ENCODE measurements at places on chromosomes 1 and 21. TPM values are rescaled to one million over a fixed set of nuclear protein-coding genes. Genes with fewer than 3 reads are reported as not detected.

DNAI4 gene
- 0.90 TPM for total RNA-seq

- H3K36me3 ChIP-seq: no peaks in the 10 kb centered on the region
- DNase-seq: peak; percentile 4
- H3K4me1 ChIP-seq: no peaks in the 10 kb centered on the region
- H3K27ac ChIP-seq: no peak overlapping the region
- no peaks in the 10 kb centered on the region for H3K27me3 ChIP-seq
Measured at GRCh38 chr1:49104575-49104974, 327.9 kb upstream of the BEND5 start.

GRCh38 chr1:246332078-246332477 lies 175.0 kb downstream of the SMYD3 start:
- no peak overlapping the region for H3K27ac ChIP-seq
- H3K36me3 ChIP-seq: no peaks in the 10 kb centered on the region
- no peaks in the 10 kb centered on the region for H3K4me1 ChIP-seq

- DNase-seq: no peak
- H3K27me3 ChIP-seq: no peaks in the 10 kb centered on the region
- H3K27ac ChIP-seq: no peak overlapping the region
- H3K36me3 ChIP-seq: no peaks in the 10 kb centered on the region
- no peak overlapping the region for H3K4me3 ChIP-seq
Measured at GRCh38 chr1:17348593-17349234, 23.3 kb upstream of the PADI6 start.

DNAJC11 gene
- total RNA-seq: 67.2 TPM

DNA sequence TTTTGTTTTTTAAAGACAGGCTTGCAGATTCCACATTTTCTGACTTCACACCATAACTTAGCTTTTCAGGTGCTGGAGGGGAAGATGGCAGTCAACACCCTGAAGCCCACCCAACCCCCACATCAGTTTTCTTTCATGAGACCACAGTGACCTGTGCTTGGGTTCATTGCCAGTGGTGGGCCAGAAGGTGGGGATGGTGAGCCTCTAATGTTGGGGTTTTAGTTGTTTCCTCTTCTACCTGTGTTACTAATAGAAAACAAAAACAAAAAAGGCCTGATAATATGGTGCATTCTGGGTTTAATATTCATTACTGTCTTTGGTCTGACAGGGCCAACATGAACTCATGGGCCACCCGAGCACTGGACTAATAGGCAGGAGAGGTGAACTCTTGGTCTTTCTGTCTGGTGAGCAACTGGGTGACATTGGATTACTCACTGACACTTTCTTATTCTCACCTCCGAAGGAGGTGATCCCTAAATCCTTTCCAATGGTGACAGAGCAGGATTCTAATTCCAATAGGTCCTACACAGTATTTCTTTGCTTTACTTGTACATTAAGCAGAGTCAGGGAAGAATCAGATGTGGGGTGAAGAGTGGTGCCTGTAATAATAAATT lies 132.8 kb downstream of the CLIC6 start:
- H3K4me3 ChIP-seq: no peak overlapping the region
- H3K27ac ChIP-seq: no peak overlapping the region
- peaks cover 2% of the 10 kb centered on the region for H3K4me1 ChIP-seq
- H3K27me3 ChIP-seq: no peaks in the 10 kb centered on the region
- DNase-seq: peak; percentile 76

DNA sequence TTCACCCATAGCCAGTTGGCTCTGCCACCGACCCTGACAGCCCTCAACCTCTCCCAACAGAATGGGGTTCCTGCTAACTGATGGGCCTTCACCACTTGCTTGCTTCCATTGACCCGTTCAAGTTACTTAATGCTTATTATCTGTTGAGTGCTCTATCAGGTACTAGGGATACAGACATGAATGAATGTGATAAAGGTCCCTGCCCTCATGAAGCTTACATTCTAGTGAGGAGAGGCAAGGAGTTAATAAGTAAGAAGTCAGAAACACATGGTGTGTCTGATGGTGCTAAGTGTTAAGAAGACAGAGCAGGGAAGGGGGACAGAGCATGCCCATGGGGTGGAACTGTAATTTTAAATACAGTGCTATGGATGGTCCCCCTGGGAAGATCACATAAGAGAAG lies 107.5 kb upstream of the JUN start:
- DNase-seq: no peak
- no peaks in the 10 kb centered on the region for H3K4me1 ChIP-seq
- H3K4me3 ChIP-seq: no peak overlapping the region
- H3K36me3 ChIP-seq: no peaks in the 10 kb centered on the region
- no peak overlapping the region for H3K27ac ChIP-seq
- no peaks in the 10 kb centered on the region for H3K27me3 ChIP-seq

GRCh38 chr1:151477066-151477465 lies 17.8 kb upstream of the POGZ start:
- DNase-seq: no peak
- H3K4me3 ChIP-seq: no peak overlapping the region
- no peaks in the 10 kb centered on the region for H3K27me3 ChIP-seq
- no peak overlapping the region for H3K27ac ChIP-seq

FOXD2 gene
- total RNA-seq: not detected

GRCh38 chr1:47643306-47644211 lies 205.7 kb downstream of the FOXD2 start:
- no peak overlapping the region for H3K27ac ChIP-seq
- H3K27me3 ChIP-seq: no peaks in the 10 kb centered on the region
- no peaks in the 10 kb centered on the region for H3K36me3 ChIP-seq
- no peaks in the 10 kb centered on the region for H3K4me1 ChIP-seq
- DNase-seq: no peak

DNA sequence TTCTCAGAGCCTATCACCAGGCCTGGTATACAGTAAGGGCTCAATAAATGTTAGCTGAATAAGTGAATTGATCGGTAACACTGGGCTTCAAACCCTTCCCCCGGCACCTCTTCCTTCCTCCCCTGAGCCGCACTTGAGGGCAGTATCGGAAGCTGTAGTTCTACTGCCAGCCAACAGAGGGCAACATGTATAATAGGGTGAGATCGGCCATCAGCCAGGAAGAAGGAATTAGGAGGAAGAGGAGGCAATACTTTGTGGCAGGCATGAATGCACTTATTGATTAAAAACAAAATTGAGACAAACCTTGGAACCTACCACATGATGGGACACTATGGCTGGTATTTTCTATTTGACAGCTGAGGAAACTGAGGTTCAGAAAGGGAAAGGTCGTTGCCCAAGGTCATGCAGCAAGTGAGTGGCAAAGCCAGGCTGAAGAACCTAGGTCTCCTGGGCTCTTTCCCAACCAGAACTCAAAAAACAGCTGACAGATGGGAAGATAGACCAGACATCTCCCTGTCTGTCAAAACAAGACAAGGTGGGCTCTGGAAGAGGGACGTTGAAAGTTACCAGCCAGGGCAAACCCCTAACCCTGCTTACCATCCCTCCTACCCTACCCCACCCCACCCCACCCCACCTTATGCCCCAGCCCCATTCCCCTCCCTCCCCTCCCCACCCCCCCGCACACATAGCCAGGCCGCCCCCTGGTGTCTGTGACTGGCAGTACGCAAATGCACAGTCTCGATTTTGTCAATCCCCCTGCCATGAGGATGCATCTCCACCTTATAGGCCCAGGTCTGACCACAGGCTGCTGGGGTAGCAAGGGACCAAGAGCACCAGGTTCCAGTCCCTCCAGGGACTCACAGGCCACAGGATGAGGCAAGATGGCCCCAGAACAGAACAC lies 107.3 kb upstream of the RUNX3 start:
- no peaks in the 10 kb centered on the region for H3K4me1 ChIP-seq
- no peaks in the 10 kb centered on the region for H3K36me3 ChIP-seq
- no peaks in the 10 kb centered on the region for H3K27me3 ChIP-seq

DNA sequence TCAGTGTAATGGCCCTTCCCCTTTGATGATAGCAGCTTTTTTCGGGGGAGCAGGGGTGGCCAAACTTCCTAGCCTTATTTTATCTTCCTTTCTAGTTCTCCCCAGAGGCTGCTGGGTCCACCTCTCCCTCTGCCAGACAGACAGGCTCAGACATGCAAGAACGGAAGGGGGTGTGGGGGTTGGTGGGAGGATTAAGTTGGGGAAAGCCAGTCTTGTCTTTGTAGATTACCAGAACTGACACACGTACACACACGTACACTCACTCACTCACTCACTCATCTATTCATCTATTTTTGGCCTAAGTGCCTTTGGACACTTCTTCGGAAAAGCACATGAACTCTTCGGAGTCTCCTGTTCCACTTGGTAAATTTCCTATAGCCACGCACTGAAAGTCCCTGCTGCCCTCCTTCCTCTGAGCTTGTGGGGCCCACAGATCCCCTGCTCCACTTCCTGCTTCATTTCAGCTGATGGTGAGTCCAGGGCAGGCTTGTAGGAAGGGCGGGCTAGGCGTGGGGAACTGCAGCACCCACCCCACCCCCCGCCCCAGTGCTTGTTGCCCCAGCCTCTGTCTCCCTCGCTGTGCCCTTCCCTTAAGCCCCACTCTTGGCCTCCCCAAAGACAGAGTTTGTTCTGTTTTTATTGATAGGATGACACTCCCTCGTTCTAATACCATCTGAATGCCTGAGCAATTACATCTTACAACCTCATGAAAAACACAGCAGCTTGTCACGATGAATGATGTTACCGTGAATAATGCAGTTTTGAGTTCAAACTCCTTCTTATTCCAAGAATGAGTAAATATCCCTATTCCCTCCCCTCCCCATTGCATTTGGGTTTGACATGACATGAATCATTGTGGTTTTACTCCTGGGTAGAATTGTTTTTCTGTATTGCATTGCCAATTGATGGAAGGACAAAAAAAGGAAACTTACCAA lies 60.7 kb upstream of the ATP5PO start:
- H3K27me3 ChIP-seq: no peaks in the 10 kb centered on the region
- H3K4me3 ChIP-seq: no peak overlapping the region
- no peak overlapping the region for H3K27ac ChIP-seq
- no peaks in the 10 kb centered on the region for H3K36me3 ChIP-seq

DNA sequence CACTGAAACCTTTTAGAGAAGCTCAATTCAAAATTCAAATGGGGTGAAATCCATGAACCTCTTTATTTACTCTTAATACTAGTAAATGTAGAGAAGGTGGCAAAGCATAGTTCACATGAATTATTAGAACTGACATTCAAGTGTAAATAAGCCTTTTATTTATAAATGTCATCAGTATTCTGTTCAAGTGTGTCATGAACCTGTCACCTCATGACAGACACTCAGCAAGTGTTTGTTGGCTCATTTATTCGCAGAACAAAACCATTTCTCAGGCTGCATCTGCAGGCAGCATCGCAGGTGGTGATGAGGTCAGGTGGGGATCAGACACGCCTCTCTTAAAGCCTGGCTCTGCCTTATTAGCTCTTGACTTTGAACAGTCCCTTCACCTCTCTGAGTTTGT lies 116.6 kb downstream of the SETD4 start:
- no peaks in the 10 kb centered on the region for H3K36me3 ChIP-seq
- H3K27me3 ChIP-seq: no peaks in the 10 kb centered on the region
- DNase-seq: no peak
- H3K4me1 ChIP-seq: no peaks in the 10 kb centered on the region
- no peak overlapping the region for H3K4me3 ChIP-seq

- H3K4me1 ChIP-seq: no peaks in the 10 kb centered on the region
- H3K27ac ChIP-seq: no peak overlapping the region
- peak; percentile 44 for DNase-seq
- no peaks in the 10 kb centered on the region for H3K27me3 ChIP-seq
Measured at GRCh38 chr21:17270229-17270628, 242.6 kb upstream of the CXADR start.

- H3K4me3 ChIP-seq: peak overlapping the region; percentile 56
- DNase-seq: peak; percentile 44
- H3K36me3 ChIP-seq: peaks cover 7% of the 10 kb centered on the region
- H3K27ac ChIP-seq: peak overlapping the region; percentile 47
Measured at GRCh38 chr1:156766298-156767100, 836 bp upstream of the PRCC start.

NEGR1 gene
- total RNA-seq: 0.93 TPM

PAQR6 gene
- total RNA-seq: 4.2 TPM

PTPN22 gene
- not detected for total RNA-seq

DNA sequence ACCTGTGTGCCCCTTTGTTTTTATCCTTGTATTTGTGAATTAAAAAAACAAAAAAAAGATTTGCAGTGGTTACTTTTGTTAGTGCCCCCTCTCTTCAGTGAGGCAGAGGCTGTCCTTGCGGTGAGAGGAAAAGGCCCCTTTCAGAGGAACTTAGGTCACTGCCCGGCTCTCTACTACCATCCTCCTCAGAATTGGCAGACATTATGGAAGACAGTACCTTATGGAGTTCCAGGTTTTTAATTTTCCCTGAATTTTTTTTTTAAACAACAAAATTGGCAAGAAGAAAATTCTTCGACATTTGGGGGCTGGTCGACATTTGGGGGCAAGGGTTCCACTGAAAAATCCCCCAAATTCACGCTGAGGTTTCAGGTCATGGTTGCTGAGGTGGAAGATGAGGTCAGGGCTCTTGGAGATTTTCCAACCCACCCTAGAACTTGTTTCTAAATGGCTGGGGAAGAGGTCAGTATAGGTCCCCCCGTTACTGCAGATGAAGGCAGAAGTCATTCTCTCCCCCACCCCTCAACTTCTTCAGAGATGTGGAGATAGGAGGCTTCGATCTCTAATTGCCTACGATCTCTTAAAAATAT lies 5.3 kb downstream of the RXFP4 start:
- H3K27me3 ChIP-seq: no peaks in the 10 kb centered on the region
- DNase-seq: no peak
- H3K4me1 ChIP-seq: peaks cover 14% of the 10 kb centered on the region
- H3K4me3 ChIP-seq: 0 out of 2 replicates have a peak overlapping the region, but pooled peaks have one; percentile 18
- H3K36me3 ChIP-seq: peaks cover 29% of the 10 kb centered on the region

DNA sequence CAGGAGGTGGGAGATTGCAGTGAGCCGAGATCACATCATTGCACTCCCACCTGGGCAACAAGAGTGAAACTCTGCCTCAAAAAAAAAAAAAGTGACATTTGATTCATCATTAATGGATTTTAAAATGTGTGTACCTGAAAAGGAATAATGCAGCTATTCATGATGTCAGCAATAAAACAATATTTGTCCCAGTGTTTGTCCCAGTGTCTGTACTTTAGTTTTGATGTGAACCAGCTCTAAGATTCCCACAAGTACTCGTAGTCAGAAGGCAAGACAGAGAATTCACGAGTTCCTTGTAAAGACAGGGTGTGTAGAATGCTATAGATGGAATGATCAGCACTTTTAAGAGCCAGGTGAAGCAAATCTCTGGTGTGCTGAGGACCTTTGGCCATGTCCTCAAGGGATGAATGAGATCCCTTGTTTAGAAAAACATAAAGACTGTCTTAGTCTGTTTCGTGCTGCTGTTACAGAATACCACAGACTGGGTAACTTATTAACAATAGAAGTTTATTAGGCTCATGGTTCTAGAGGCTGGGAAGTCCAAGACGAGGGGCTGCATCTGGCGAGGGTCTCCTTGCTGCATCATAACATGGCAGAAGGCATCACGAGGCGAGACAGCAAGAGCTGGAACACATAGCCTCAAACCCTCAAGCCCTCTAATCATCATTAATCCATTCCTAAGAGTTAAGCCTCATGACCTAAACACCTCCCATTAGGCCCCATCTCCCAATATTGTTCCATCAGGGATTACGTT lies 12.0 kb upstream of the TMPRSS2 start:
- H3K36me3 ChIP-seq: no peaks in the 10 kb centered on the region
- no peaks in the 10 kb centered on the region for H3K27me3 ChIP-seq
- no peak overlapping the region for H3K4me3 ChIP-seq
- no peak overlapping the region for H3K27ac ChIP-seq

- DNase-seq: no peak
- no peaks in the 10 kb centered on the region for H3K4me1 ChIP-seq
- no peaks in the 10 kb centered on the region for H3K36me3 ChIP-seq
Measured at GRCh38 chr21:25456672-25457071, 150.6 kb downstream of the MRPL39 start.

- no peak overlapping the region for H3K27ac ChIP-seq
- H3K36me3 ChIP-seq: no peaks in the 10 kb centered on the region
- no peak overlapping the region for H3K4me3 ChIP-seq
- DNase-seq: no peak
- H3K4me1 ChIP-seq: no peaks in the 10 kb centered on the region
- no peaks in the 10 kb centered on the region for H3K27me3 ChIP-seq
Measured at GRCh38 chr21:15841856-15842564, 112.2 kb downstream of the USP25 start.

Data from GM23338 (cell line).